Natural killer cell treated with Interleukin-12 subunit alpha and Interleukin-12 subunit beta and Interleukin-15 and Interleukin-18, amount 100 ng/mL, for 72 hours (primary cell): ENCODE measurements at places on chromosomes 3 and 15.

DNA sequence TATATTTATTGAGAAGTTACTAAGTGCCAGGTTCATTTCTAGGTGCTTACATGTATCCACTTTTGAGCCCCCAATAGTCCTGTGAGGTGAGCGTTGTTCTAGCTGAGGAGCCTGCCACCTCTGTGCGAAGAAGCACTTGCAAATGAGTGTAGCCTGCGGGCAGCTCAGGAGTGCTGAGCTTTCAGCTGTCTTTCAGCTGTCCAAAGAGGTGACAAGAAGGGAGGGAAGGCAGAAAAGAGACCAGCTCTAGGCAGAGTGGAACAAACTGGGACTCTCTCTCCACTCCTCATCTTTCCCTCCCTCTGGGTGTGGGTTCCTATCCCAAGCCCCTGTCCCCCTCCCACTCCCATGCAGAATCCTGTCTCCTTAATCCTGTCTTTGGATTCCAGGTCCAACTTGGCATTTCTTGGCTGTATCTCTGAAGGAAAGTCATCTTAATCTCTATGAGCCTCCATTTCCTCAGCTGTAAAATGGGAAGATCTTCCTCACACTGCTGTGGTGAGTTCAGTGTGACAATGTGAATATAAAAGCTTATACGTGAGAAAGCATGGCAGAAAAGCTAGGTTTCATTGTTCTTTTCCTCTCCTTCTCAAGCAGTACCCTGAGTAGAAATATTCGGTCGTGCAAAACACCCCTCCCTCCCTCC is 6.7 kb upstream of the SRP14 start:
- DNase-seq: no peak

GRCh38 chr3:32922078-32922477 is 29.4 kb upstream of the CCR4 start:
- no peak for DNase-seq

DNA sequence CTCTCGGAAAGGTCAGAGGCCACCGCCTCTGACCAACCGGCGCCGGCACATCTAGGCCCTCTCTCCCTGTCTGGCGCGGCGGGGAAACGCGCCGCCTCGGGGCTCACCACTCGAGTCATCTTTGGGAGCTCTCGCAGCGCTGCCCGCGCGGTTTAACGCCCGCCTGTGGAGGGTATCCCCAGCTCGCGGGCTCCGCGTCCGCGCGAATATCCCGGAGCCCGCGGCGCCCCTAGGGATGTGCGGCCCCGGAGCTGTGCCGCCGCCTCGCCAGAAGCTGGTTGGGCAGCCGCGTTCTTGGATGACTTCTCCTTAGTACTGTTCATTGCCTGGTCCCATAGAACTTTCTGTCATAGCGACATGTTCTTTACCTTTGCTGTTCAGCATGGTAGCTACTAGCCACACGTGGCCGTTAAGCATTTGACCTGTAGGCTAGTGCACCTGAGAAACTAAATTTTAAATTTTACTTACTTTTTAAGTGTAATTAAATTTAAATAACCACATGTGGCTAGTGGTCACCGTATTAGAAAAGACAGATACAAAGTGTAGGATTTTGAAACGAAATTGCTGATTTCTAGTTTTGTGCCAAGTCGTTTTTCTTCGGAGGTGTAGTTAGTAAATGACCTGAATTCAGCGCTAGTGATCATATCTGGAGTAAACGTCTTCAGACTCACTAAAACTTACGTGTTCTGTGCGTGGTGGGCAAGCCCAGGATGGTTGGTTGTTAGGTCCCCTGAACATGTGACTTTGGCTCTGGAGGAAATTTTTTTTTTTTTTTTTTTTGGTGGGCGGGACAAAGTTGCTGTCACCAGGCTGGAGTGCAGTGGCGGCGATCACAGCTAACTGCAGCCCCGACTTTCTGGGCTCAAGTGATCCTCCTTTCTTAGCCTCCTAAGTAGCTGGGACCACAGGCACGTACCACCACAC is 835 bp downstream of the ARIH2 start:
- DNase-seq: peak; percentile 75

DNA sequence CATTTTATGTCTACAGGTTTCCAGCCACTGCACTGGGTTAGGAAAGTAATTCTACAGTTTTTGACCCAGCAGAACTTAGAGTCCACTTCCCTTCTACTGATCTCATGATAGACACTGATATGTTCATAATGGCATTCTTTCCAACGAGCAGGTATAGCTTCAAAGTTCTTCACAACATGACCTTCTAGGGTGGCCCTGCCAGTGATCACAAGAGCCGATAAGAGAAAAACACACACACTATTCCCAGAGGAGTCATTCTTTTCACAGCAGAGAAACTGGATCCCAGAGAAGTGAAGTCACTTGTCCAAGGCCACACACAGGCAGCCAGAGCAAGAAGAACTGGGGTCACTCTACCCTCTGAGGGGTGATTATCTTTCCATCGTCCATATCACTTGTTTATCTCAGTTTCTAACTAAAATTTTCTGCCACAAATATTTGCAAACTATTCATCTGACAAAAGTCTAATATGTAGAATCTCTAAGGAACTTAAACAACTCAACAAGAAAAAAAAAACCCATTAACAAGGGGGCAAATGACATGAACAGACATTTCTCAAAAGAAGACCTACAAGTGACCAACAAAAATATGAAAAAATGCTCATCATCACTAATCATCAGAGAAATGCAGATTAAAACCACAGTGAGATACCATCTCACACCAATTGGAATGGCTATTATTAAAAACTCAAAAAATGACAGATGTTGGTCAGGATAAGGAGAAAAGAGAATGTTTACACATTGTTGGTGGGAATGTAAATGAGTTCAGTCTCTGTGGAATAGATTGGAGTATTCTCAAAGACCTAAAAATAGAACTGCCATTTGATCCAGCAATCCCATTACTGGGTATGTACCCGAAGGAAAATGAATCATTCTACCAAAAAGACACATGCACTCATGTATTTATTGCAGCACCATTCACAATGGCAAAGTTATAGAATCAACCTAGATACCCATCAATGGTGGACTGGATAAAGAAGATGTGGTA is 31.5 kb downstream of the SPTSSB start:
- DNase-seq: no peak

- DNase-seq: no peak
Observed at GRCh38 chr3:187788984-187789857, 44.0 kb upstream of the BCL6 start.

DNA sequence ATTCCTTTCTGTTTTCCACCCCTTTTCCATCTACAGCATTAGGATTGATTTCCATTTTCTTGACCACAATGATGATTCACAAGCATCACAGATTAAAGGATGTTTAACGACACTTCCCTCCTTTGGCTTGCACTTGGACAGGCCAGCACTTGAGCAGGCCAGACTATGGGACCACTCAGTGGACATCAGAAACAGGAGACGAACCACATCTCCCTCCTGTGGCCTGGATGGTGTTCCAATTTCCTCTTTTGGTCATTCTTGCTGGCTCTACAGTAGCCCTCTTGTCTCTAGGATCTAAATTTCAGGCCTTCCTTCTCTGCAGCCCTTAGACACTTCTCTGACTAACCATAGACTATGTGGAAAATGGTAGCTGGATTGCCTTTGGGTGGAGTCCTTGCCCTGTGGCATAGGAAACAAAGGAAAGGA is 78.8 kb upstream of the BOC start:
- DNase-seq: no peak

DNA sequence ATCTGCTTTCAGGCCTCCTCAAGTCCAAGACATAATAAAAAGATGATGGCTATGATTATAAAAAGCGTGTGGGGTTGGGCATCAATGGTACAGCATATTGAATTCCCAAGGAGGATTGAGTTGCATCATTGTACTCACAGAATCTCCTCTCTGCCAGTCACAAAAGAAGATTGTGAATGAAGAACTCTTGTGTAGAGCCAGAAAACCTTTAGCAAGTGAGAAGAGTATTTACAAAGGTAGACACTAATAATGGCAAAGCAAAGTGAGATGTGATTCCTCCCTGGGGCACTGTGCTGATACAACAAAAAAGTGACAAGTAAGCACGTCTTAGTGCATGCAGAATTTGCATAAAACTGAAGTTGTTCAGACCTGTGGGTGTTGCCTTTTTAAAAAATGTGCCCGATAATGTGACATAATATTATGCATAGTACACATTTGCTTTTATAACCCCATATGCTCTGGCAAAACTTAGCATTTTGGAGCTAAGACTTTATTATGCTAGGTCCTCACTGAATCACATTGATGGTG is 291.2 kb upstream of the TBC1D5 start:
- no peak for DNase-seq

- DNase-seq: no peak
Observed at GRCh38 chr15:77144492-77145070, 73.7 kb upstream of the TSPAN3 start.

DNA sequence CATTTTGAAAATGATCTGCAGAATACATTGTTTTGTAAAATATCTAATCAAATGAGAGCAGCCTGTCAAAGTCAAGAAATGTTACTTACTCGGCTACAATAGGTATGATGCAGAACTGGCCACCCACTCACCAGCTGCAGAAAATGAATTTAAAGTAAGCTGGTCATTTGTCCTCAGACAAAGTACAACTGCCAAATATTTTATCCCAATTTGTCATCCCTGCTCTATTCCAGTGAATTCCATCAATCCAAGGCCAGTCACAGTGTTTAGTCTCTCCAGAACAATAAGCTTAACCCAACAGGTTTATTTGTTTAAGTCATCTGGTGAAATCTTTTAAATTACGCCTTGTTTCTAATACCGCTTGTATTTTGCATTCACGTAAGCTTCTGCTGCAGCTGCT is 46.6 kb upstream of the TCF12 start:
- DNase-seq: no peak

DNA sequence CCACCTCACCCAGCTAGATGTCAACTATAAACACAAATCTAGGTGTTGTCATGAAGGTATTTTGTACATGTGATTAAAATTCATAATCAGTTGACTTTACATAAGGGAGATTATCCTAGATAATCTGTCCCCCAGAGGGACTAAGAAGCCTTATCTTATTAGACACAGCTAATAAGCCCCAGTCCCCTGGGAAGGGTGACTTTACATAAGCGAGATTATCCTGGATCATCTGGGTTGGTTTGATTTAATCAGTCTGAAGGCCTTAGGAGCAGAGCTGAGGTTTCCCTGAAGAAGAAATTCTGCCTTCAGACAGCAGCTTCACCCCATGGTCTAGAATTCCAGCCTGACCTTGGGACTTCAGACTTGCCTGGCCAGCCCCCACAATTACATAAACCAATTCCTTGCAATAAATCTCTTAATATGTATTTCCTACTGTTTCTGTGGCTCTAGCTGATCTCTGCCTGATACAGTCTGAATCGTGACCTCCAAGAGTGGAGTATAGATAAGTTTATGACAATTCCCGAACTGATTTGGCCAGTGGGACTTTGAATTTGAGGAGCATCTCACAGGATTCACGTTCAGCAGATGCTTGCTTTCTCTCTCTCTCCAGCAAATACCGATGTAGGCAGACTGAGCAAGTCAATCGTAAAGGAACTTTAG is 66.5 kb downstream of the MRPL46 start:
- DNase-seq: no peak

GRCh38 chr15:58631319-58631718 is 118.2 kb downstream of the ADAM10 start:
- DNase-seq: no peak

DNA sequence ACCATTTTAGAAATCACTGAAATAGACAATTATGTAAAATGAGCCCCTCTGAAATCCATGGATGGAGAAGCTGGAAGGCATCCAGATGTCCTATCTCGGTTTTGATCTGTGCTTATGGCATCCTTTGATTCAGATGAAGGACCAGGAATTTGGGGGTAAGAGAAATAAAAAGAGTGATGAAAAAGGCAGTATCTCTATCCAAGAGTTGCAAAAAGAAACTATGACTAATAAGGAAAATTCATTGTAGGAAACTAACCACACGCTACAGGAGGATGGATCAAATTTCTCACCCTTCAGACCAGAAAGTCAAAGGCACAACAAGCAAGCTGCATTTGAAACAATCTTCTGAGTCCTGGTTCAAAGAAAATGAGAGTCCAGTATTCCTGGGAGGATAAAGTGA is 34.8 kb downstream of the SRGAP3 start:
- no peak for DNase-seq

GRCh38 chr3:59759298-59760031 is 709.6 kb upstream of the CFAP20DC start:
- DNase-seq: no peak

DNA sequence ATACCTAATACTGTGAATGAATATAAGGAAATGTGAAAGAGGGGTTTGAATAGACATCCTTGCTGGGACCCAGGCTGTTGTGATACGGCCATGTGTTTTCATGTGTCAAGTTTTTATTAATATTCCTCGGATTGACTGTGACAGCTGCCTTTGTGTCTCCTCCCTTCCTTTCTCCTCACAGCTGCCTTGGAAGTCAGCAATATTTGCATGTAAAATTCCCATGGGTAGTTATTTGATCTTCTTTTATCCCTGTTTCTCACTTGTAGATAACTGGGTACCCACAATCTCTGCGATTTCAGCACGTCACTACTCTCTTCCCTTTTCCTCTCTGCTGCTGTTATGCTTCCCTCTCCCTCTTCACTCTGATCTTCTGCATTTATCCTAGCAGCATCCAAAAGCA is 9.4 kb downstream of the GPR156 start:
- DNase-seq: no peak

DNA sequence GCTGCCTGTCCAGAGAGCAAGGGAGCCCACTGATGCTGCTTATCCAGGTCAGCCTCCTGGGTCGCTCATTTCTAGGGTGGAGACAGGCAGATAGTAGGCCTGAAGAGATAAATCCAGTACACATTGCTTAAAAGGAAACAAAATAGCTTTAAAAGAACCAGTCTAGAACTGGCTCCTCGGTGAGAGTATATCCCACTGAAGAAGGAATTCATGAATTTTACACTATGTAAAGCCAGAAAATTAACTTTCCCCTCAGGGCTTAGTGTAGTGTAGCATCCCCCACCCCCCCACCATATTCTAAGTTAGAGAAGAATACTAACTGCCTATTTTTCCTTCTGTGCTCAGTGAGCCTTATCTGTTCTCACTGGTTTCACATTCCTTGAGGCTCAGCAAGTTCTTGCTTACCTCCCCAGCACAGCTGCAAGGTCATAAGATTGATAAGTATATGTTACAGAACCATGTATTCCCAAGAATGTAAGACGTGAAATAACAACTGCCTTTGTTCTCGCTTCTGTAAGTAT is 30.5 kb upstream of the NOX5 start:
- DNase-seq: no peak

- DNase-seq: no peak
Observed at GRCh38 chr15:58292751-58293175, 139.0 kb upstream of the LIPC start.

- DNase-seq: no peak
Observed at GRCh38 chr3:72274493-72275330, 489.8 kb upstream of the PROK2 start.

DNA sequence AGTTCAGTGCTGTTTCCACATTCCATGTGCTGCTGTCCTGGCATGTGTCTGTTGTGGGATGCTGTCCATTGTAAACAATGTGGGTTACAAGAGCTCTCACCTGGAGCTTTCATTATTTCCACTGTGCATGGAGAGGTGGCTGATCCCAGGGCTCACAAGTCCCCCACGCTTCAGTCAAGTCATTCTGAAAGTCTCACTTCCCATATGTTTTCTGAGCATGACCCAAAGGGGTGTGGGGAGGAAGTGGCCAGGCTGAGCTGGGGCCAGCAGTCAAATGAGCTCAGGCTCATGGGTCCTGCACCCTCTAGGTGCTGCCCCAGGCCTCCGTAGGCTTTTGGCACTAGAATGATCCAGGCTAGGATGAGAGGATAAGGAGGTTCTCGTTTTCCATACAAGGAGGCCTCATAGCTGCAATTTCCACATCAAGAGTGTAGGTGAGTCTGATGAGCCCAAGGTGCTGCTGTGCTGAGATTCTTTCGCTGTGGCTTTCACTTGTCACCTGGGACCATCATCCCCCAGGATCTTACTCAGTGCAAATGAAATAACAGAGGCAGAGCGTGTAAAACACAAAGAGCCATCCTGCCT is 22.0 kb downstream of the STARD5 start:
- DNase-seq: peak; percentile 78
